Neural progenitor cell (in vitro differentiated cells): ENCODE measurements at places on chromosomes 1 and 21. TPM values are rescaled to one million over a fixed set of nuclear protein-coding genes. Genes with fewer than 3 reads are reported as not detected.
A peak's percentile ranks its signal among the peaks of the same experiment; 100 is the strongest.

The ITLN1 gene
- not detected in 2 replicates for total RNA-seq

The S100A7A gene
- total RNA-seq, result not detected in 2 replicates

The BCL10 gene
- total RNA-seq, result 17.4 and 28.2 TPM in 2 replicates

The ACKR1 gene
- 0.74 TPM in 1 of 2 replicates, not detected in the other for total RNA-seq

The AZIN2 gene
- total RNA-seq, result 1.3 and 5.8 TPM in 2 replicates

The RBM34 gene
- total RNA-seq, result 90.4 and 107 TPM in 2 replicates

The SH2D1B gene
- not detected in 2 replicates for total RNA-seq

The C1orf87 gene
- total RNA-seq, result not detected in 2 replicates

The UMODL1 gene
- 0.09 TPM in 1 of 2 replicates, not detected in the other for total RNA-seq

The SPATA21 gene
- total RNA-seq, result not detected in 2 replicates

GRCh38 chr1:20008391-20008841 is 29.0 kb upstream of the PLA2G2A start:
- no peaks in the 10 kb centered on the region for H3K36me3 ChIP-seq
- no peaks in the 10 kb centered on the region for H3K4me1 ChIP-seq
- no peak overlapping the region for H3K4me3 ChIP-seq
- no peaks in the 10 kb centered on the region for H3K27me3 ChIP-seq
- DNase-seq, result no peak

GRCh38 chr1:228309326-228310067 is 97.1 kb downstream of the TRIM11 start:
- H3K27me3 ChIP-seq, result no peaks in the 10 kb centered on the region
- no peak overlapping the region for H3K4me3 ChIP-seq
- DNase-seq, result no peak
- H3K27ac ChIP-seq, result no peak overlapping the region
- H3K36me3 ChIP-seq, result no peaks in the 10 kb centered on the region

DNA sequence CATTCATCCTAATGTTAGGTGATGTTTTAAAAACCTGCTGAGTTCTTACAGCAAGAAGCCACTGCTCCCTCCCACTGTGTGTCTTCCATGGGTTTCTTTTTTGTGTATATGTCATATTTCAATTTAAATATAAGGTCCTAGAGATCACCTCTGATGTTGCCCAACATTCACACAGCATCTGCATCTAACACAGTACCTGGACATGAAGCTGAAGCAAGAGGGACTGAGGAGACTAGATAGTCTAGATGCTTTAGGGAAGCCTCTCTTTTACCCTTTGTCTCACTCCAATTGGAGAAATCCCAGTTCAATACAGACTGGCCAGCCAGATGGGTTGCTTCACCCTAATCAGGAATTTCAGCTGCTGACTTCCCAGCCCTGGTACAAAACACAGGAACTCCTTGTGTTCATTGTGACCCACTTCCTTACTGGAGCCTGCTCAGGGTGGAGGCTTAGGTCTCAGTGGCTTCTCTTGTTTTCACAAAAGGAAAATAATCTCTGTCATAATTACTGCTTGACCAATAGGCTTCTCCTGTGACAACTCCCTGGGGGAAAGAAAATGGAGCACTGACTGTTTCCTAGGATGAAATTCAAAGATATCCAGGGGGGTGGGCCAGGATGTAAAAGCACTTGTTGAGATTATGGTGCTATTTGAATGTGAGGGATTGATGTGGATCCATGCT is 17.3 kb downstream of the BTG2 start:
- no peak overlapping the region for H3K27ac ChIP-seq
- no peaks in the 10 kb centered on the region for H3K36me3 ChIP-seq
- H3K4me1 ChIP-seq, result peaks cover 68% of the 10 kb centered on the region

- DNase-seq, result no peak
- H3K27me3 ChIP-seq, result peaks cover 54% of the 10 kb centered on the region
- H3K4me3 ChIP-seq, result peak overlapping the region; percentile 40
- no peak overlapping the region for H3K27ac ChIP-seq
- H3K4me1 ChIP-seq, result peaks cover 21% of the 10 kb centered on the region
These were observed 3.4 kb downstream of the SH2D2A start for GRCh38 chr1:156813298-156813697.

GRCh38 chr1:118940957-118941356 is 47.2 kb downstream of the TBX15 start:
- no peak overlapping the region for H3K27ac ChIP-seq
- H3K27me3 ChIP-seq, result no peaks in the 10 kb centered on the region
- no peaks in the 10 kb centered on the region for H3K36me3 ChIP-seq
- no peak for DNase-seq

DNA sequence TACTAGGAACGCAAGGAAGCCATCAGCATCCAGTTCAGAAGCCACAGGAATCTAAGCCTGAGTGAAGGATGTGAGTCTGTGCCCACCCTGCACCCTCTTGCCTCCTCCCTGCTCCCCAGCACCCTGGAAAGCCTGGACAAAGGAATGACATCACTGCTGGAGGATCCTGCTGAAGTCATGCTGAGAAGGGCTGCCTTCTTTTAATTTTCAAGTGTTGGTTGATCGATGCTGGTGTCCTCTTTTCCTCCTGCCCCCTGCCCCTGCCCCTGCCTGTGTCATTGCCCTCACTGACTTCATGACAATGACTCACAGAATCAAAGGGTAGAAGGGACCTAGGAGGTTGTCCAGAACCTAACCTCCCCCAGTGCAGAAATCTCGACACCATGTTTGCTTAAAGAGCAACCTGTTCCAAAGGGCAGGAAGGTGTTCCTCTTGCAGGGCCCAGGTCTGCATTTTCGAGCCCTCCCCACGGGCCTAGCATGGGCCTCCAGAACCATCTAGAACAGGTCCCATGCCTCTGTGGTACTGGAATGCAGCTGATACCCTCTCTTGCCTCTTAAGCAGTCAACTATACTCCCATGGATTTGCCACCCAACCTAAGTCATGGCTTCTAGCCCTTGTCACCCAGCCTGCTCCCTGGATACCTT is 9.6 kb downstream of the DHRS3 start:
- DNase-seq, result no peak
- no peaks in the 10 kb centered on the region for H3K4me1 ChIP-seq
- no peak overlapping the region for H3K27ac ChIP-seq

DNA sequence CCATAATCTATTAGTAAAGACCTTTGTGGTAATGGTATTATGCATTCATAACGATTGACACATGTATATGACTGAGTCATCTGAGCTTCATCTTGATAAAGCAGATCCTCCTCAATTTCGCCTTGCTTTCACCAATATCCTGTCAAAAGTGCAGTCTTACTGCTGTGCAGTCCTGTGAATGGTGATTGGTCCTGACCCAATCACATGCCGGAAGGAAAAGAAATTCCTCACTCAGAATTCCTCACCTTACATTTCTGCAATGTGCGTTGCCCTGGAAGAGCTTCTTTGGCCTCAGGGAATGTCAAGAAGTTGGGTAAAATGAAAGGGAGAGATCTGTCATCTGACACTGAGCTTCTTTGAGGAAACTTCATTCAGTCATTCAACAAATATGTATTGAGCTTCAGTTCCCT is 121.0 kb upstream of the TSPAN2 start:
- no peak for DNase-seq
- no peaks in the 10 kb centered on the region for H3K36me3 ChIP-seq
- no peak overlapping the region for H3K4me3 ChIP-seq
- no peaks in the 10 kb centered on the region for H3K4me1 ChIP-seq
- H3K27ac ChIP-seq, result no peak overlapping the region

GRCh38 chr1:66464802-66465201 is 69.2 kb upstream of the SGIP1 start:
- no peak overlapping the region for H3K4me3 ChIP-seq
- no peaks in the 10 kb centered on the region for H3K36me3 ChIP-seq
- H3K27me3 ChIP-seq, result no peaks in the 10 kb centered on the region
- no peak overlapping the region for H3K27ac ChIP-seq

GRCh38 chr1:10685196-10685807 is 111.1 kb downstream of the CASZ1 start:
- H3K4me1 ChIP-seq, result peaks cover 54% of the 10 kb centered on the region
- no peaks in the 10 kb centered on the region for H3K27me3 ChIP-seq
- H3K36me3 ChIP-seq, result no peaks in the 10 kb centered on the region
- no peak overlapping the region for H3K4me3 ChIP-seq

DNA sequence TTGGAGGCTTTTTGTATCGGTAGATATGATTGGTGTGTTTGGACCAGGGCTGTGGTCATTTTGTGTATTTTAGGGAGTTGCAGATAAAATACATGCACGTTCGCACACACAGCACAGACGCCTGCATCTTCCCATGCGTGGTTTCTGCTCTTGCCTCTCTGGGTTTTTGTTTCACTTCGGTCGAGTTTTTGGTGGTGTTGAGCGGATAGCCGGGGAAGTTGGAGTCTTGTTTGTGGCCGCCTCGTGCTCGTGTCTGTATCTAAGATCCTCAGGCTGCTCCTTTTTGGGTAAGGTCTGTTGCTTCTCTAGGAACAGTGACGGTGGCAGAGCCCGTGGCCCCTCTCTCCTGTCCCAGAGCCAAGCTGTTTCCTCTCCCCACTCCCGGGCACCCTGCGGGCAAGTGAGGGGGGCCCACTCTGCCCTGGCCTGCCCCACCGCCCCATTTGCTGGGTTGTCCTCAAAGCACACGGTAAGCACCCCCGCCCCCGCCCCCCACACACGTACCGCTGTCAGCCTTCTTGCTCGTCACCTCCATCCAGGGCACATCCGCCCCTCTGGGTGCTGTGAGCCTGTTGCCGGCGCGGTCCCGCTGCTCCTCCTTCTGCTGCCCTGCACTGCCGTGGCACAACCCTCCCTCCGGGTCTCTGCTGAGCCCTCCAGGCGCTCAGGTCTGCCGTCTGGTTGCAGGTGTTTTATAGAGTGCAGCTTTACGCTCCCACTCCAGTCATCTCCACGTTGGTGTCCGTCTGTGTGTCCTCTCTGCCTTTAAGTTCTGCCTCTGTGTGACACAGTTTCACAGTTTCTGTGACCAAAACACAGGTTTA is 51.9 kb downstream of the AGPAT3 start:
- H3K4me1 ChIP-seq, result peaks cover 19% of the 10 kb centered on the region
- no peaks in the 10 kb centered on the region for H3K36me3 ChIP-seq
- no peaks in the 10 kb centered on the region for H3K27me3 ChIP-seq
- no peak overlapping the region for H3K4me3 ChIP-seq
- DNase-seq, result no peak

DNA sequence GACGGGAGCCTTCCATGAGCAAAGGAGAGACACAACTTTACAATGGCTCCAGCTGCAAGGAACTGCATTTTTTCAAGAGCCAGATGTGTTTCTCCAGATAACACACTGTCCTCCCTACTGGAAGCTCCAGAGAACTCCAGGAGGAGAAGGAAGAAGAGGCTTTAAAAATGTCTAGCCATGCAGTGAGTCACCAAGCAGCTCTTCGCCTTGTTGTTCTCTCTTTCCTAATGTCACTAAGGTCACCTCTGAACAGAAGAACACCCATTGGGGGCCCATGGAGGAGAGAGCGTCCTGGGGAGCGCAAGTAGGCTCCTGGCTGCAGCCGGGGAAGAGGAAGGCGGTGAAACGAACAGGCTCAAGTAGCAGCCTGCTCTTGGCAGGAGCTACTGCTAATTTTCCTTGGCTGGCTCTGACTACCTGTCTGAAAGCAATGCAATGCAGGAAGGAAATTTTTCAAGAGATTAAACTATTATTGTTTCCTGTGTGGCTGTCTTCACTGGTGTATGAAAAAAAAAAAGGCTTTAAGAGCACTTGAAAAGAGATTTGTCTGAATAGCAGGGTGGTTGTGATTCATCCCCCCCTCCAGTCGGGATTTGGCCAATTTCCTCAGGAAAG is 321.9 kb downstream of the SETD4 start:
- H3K4me3 ChIP-seq, result no peak overlapping the region
- no peaks in the 10 kb centered on the region for H3K27me3 ChIP-seq
- no peak for DNase-seq
- H3K4me1 ChIP-seq, result no peaks in the 10 kb centered on the region

- no peaks in the 10 kb centered on the region for H3K36me3 ChIP-seq
- no peak overlapping the region for H3K4me3 ChIP-seq
- no peak for DNase-seq
- H3K27me3 ChIP-seq, result peaks cover 17% of the 10 kb centered on the region
- no peak overlapping the region for H3K27ac ChIP-seq
- no peaks in the 10 kb centered on the region for H3K4me1 ChIP-seq
These were observed 1.8 kb upstream of the FCRL6 start for GRCh38 chr1:159800177-159800930.

DNA sequence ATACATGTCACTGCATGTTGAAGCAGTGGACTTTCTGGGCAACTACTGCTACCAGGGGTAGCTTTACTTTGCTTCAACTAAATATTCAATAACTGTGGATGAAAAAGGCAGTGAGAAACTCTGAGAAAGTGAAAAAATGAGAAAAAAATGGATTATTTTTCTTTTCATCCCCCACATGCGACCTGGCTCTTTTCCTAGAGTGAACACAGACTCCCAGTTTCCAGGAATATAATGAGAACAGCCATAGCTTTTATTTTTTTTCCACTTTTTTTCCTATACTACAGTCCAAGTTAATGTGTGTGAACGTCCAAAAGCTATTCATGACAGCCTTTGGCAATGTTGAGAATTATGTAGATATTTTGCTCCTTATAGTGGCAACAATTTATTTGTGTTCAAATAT is 230.4 kb downstream of the DNM3 start:
- H3K27me3 ChIP-seq, result no peaks in the 10 kb centered on the region
- no peaks in the 10 kb centered on the region for H3K36me3 ChIP-seq
- H3K4me3 ChIP-seq, result no peak overlapping the region
- DNase-seq, result no peak
- no peaks in the 10 kb centered on the region for H3K4me1 ChIP-seq
- H3K27ac ChIP-seq, result no peak overlapping the region

DNA sequence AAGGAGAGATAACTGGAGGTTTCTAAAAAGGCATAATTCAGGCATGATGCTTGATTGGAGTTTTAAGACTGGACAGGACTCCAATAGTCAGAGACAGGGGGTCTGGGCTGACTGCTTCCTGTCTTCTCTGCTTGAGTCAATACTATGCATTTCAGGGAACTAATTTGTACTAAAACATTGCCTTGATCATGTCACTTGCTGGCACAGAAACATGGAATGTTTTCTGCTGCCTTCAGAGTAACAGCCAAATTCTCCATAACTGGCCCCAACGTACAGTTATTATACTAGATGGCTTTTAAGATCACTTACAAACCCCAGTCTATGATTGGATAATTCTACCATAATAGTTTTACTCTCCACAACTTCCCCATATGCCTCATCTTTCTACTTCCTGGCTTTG is 247.0 kb downstream of the DNM3 start:
- H3K4me3 ChIP-seq, result no peak overlapping the region
- H3K27me3 ChIP-seq, result no peaks in the 10 kb centered on the region
- H3K4me1 ChIP-seq, result peaks cover 33% of the 10 kb centered on the region
- no peak for DNase-seq
